Stimulated activated naive CD4-positive, alpha-beta T cell treated with Interleukin-2 at 50 U/mL for 16 hours (primary cell): ENCODE measurements at places on chromosomes 2 and 18.

DNA sequence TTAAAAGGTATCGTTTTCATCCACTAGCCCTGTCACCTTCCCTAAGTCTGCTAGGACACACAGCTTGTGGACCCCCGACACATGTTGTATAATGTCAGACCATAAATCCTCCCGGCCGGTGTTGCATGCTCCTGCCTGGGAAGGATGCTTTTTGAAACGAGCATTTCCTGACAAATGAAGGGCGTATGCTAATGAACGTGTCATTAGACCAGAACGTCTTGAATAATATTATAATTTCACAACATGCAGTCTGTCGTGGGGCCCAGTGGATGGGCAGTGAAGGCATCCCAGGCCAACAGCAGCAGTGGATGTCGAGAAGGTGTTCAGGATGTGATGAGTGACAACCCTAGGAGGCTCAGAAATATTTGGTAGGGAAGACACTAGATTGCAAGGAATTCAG, 7.5 kb downstream of the CHRNA1 start:
- no peak for DNase-seq

GRCh38 chr2:221876016-221876415, 303.9 kb upstream of the EPHA4 start:
- DNase-seq = no peak

GRCh38 chr2:142858961-142859360, 18.5 kb upstream of the KYNU start:
- no peak for DNase-seq

DNA sequence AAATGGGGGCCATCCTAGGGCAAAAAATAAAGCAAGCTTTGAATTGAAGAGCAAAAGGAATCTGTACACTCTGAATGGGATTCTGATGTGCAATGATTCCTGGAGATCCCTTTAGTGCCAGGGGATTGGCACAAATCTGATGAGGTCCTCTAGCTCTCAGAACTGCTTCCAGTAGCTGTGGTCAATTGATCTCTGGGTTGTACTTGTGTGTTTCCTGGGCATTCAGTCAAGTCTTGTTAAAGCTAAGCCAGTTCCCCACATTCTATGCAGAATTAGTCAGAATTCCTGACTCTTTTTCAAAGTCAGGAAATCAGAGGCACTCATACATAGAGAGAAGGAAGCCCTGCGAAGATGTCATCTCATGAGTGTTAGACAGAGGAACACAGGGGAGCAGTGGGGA, 161.3 kb downstream of the DNER start:
- no peak for DNase-seq

- DNase-seq = no peak
Observed at GRCh38 chr2:67899187-67899586, 163.6 kb downstream of the C1D start.

DNA sequence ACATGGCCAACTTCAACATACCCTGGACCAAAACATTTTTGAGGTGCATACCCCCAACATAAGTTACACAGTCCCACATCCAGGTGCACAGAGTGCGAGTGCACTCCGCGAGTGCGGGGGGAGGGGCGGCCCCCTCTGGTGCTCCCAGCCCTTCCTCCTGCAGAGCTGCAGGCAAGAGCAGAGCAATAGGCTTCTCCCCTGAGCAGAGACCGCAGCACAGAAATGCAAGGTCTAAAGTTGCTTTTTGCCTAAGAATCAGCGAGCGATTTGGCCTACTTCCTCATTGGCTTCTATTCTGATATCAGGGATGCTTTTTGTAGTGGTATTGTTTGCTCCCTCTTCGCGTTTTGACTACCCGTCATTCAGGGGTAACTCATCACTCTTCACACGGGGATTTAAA, 40.6 kb downstream of the BOLA3 start:
- no peak for DNase-seq

DNA sequence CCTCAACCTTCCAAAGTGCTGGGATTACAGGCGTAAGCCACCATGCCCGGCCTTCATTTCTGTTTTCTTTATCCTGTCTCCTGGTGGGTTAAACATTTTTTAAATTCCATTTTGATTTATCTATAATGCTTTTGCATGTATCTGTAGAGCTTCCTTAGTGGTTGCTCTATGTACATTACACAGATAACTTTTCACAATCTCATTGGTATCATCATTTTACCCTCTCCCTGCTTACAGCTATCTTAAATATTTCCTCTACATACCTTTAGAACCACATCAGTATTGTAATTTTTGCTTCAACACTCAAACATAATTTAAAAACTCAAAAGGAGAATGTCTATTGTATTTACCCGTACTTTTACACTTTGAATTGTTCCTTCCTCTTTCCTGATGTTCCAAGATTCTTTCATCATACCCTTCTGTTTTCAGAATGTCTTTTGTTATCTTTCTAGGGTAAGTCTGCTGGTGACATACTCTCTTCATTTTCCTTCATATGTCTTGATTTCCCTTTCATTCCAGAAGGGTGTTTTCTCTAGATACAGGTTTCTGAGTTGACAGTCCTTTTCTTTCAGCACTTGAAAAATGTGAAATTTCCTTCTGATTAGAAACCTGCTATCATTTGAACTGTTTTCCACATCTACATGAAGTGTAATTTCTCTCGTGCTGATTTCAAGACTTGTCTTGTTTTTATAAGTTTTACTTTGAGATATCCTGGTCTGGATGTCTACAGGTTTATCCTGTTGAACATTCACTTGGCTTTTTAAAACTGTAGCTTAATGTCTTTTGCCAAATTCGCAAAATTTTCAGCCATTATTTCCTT, 21.9 kb downstream of the PPP3R1 start:
- no peak for DNase-seq

DNA sequence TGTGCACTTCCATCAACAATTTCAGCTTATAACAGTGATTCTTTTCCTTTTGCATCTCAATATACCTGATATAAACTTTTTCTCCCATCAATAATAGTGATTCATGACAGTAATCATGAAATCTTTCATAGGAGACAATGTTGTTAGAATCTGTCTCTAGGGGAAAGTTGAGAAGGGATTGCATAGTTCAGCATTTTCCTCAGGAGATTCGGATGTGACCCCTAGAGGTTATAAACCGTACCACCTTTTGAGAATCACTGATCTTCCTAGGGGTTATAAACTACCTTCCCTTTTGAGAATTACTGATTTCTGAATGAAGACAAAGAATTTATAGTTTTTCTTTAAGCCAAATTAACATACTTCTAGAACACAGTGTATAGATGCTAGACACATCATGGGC, 53.0 kb upstream of the GALNT3 start:
- DNase-seq = no peak
